Right ventricle myocardium superior (tissue), 1 donor: ENCODE measurements at places on chromosomes 7 and 10. TPM values are rescaled to one million over a fixed set of nuclear protein-coding genes. Genes with fewer than 3 reads are reported as not detected.

DNA sequence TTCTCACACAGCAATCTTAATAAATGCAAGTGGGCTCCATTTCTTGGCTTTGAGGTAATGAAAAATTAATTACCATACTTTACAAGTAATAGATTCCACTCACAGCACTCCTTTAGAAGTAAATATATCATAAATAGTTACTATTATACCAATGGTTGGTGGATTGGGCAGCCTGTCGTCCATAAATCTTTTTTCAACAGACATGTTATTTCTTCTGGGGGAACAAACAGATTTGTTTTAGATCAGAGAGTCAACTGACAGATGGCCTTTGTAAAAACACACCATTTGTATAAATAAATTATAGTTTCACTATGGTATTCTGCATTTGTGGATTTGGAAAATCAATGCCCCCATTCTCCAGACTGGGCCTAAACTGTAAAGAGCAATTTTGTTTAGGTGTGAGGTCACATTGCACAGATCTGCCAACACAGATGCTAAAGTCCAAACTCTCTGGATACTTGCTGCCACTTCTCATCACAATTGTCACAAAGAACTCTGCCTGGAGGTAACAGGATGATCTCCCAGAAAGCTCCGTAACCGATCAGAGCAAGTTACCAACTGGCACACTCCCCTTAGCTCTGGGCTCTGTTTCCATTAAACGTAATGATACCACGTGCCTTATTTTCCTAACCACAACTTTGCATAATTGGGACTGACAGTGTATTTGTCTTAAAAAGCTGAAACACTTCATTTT, 4.5 kb upstream of the MACROH2A2 start:
- no peak for DNase-seq

GRCh38 chr10:84138478-84139125, 707 bp upstream of the GHITM start:
- DNase-seq: peak; percentile 49

DNA sequence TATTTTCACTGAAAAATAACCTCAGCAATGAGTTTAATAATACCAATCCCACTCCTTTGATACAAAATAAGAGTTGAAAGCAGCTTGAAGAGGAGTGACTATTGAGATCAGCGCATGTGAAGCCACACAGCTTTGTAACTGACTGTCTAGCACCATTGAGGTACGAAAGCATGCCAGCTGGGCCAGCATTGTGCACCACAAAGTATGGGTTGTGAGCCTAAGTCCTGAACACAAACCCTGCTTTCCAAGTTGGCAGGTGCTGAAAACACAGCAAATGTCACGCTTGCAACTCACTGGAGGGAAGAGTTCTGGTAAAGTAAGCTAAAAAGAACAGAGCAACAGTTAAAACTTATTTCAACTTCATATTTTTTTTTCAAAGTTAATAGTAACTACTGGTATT, 4.0 kb upstream of the FAM53B start:
- DNase-seq: no peak

DNA sequence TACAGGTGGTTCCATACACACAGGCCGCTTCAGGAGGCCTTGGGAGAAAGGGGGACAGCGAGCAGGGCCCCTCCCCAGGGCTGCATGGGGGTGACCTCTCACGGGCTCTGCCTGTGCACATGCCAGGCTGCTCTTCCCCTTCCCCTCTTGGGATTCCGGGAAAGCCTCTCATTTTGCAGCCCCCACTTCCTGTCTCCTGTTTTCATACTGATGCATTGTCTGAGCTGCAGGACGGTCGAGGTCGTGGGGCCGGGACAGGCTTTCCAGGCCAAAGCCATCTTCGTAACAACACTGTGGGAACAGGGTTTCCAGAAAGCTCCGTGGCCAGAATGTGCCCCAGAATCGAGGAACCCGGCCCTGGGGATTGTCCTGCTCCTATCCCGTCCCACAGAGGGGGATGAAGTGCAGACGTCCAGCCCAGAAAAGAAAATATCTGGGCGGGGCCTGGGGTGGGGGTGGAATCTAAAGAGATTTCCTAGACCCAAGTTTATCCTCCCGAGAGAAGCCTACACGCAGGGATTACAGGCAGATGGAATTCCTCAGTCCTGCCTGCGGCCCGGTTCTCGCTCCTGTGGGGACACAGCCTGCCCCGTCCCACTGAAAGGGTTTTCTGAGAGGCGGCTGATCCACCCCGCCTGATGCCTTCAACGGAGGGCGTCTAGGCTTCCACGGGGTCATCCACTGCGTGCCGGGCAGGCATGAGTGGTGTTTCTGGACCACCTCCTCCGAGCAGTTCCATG, 29.5 kb upstream of the DNAAF5 start:
- no peak for DNase-seq

GRCh38 chr10:13078912-13079775, 20.8 kb upstream of the OPTN start:
- no peak for DNase-seq

- no peak for DNase-seq
These were observed 177.2 kb downstream of the BUB3 start for GRCh38 chr10:123331438-123331837.

DNA sequence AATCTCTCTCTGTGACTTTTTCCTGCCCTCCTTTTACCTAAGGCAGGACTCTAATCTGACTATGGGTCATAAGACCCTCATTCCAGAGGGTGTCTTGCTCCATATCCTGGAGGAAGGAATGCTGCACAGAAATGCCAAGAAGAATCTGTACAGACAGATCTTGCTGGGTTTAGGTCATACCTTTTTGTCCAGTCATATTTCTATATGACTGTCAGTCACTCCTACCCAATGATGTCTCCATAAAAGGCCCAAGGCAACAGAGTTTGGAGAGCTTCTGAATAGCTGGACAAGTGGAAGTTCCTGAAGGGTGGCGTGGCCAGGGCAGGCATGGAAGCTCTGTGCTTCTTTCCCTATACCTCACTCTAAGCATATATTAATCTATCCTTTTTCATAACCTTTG, 47.5 kb downstream of the FEZF1 start:
- DNase-seq: no peak

DNA sequence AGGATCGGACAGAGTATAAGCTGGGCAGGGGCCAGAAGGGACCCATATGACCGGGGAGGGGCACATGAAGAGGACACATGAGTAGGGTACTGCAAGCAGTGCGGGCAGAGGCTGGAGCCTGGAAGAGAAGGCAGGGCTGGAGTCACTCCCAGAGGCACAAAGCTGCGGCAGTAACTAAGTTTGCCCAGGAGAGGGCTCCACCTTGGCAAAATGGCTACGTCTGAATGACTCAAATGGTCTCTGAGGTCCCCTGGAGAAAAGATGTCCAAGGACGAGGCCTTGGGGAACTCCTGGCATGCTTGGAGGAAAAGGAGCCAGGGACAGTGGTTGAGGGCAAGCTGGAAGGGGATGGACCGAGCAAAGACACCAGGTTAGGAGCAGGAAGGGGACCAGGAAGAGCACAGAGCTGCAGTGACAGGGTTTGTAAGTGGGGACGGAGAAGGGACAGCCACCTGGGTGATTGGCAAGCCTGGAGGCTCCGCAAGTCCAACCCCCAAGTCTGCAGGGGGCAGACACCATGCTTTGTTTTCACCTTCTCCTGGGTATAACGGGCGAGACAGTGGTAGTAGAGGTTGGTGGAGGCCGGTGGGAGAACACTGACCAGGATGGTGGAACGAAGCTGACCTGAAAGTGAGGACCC, 43.1 kb upstream of the LBX1 start:
- peak; percentile 64 for DNase-seq

DNA sequence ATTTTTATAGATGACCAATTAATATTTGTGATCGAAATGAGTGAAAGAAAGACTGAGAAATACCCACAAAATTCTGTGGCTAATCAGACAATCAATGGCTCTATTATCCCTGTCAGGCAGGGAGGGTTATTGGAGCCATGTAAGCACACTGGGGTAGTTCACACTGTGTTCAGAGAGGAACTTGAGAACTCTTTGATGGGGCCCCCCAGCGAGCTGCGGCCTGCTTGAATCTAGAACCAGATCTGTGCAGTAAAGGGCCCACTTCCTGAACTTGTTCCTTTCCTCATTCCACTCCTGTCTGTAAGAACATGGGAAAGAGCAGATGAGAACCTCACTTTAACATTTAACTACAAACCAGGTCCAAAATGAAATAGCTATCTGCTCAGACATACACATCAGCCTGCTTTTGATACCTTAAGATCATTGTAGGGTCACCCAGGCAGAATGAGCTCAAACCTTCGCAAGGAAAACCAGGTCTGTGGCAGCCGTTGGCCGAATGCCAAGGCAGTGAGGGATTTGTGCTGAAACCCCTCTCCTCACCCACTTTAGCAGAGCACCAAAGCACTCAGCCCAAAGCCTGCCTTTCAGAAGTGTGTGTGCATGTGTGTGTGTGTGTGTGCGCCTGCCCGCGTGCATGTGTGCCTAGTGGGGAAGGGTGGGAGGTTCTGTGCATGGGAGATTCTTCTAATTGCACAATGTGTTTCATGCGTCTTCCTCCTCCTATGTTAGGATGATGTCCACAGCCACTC, 365.6 kb upstream of the MGMT start:
- DNase-seq: no peak

DNA sequence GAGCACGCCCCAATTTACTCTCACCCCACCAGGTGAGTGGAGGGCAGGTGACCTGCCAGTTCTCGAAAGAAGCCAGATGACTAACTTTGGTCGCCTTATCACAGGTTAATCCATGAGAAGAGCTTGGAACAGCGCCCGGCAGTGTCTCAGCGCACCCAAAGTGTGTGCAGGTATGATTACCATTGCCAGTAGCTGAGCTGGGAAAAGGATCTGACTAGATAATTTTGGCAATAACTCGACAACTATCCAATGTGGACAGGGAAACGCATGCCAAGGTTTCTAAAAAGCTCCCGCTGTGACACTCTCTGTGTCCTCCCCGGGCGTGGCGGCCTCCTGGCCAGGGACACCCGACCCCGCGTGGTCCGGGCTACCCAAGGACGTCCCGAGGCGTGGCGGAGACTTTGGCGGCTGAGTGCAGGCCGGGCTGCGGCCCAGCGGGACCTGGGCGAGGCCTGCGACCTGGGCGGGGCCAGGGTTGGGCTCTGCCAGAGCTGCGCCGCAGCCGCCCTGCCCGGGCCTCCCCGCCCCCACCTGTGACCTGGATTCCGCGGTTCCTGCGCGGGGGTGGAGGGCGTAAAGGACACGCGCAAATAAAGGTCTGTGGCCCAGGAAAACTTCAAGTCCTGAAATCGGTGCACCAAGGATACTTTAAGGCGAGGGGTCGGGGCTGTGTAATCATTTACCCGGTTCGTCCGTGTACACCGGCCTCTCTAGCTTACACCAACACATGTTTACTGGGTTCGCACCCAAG, 13.7 kb upstream of the WAPL start:
- DNase-seq: peak; percentile 92

DNA sequence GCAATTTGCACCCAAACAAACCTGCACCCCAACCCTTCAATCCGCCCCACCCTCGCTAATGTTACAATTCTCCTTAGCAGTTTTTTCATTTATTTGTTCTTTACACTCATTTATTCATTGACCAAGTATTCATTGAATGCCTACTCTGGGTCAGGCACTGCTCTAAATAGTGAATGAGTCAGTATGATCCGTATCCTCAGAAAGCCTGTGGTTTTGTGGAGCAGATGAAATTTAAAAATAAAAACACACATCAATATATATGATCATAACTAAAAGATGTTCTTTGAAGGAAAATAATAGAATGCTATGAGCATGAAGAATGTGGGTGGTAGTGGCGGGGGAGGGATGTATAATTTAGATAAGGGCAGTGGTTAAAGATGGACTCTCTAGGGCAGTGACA, 13.3 kb downstream of the IFIT5 start:
- no peak for DNase-seq

DNA sequence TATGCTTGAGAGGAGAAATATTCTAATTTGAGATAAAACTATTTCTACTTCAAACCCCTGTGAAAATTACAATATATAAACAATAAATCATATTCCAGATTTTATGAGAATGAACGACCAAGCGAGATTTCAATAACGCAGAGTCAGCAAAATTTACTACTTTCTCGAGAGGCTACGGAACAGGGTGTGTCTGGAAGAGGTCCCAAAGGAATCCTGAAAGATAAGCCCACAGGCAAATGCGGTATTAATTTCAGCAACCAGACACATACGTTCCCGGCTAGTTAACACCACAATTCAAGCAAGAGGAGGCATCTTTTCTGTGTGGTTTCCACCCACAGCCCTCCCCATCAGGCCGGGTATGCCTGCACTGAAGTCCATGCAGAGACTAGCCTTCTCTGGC, 26.4 kb downstream of the BEND7 start:
- DNase-seq: no peak

DNA sequence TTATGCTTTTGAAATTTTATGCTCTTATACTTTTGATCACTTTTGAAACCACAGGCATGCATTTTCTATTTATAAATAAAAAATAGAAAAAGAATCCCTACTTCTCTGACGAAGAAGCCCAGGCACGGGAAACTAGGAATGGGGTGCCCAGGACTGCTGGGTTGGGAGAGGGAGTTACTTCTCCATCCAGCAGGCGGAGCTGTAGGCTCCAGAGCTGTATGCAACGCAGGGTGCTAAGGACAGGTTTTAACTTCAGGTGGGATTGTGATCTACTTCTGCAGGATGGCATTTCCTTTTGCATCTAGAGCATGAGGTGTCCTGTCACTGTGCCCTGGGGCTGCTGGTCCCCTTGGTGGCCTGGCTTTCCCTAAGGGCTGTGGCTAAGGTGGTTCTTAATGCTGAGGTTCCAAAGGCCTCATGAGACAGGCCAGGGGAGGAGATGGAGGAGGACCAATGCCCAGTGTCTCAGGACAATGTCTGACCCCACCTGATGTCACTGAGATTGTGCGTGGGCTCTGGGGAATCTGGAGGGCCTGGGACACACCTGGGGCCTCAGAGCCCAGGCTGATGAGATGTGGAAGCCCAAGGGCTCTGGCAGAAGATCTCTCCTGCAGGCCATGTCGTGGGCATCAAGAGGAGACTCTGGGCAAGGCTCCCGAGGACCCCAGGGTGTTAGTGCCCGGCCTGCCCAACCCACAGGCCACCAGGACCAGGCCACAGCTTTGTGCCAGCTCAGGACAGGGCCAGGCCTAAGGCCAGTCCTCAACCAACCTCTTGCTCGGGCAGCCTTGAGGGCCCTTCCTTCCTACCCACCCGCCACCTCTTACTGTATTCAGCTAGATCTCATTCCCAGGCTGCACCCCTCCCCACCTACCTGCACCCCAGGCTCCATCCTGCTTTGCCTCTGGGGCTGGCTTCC, 507 bp downstream of the CCDC201 start:
- no peak for DNase-seq

Gene PGAM2
- total RNA-seq: 1,131 TPM

Gene CYP2C19
- 0.11 TPM for total RNA-seq

Gene JAKMIP3
- total RNA-seq: 1.5 TPM

Gene FKBP6
- not detected for total RNA-seq

Gene CHCHD2
- total RNA-seq: 474 TPM

Gene TDRD1
- 5.8 TPM for total RNA-seq

Gene CAMK2G
- total RNA-seq: 11.2 TPM
